ENCODE measurements at places on chromosomes 3 and 15. TPM values are rescaled to one million over a fixed set of nuclear protein-coding genes. Genes with fewer than 3 reads are reported as not detected.

Gene RLBP1
- not detected for total RNA-seq

Gene ATP13A5
- not detected for total RNA-seq

Gene MCF2L2
- total RNA-seq: not detected

Gene STRA6
- total RNA-seq: 1.4 TPM

Gene FANCD2OS
- total RNA-seq: not detected

Gene CCDC54
- total RNA-seq: not detected

Gene GRAMD1C
- total RNA-seq: 2.5 TPM

Gene GRK7
- not detected for total RNA-seq

Gene EPHB1
- total RNA-seq: not detected

Gene PLA2G4F
- total RNA-seq: not detected

Gene KLHL24
- 13.4 TPM for total RNA-seq

Gene PRSS50
- not detected for total RNA-seq

Gene GCNT3
- total RNA-seq: not detected

Gene KNG1
- total RNA-seq: not detected

Gene NR1I2
- not detected for total RNA-seq

Gene CYP8B1
- not detected for total RNA-seq

Gene TTLL13
- 0.07 TPM for total RNA-seq

Gene A4GNT
- not detected for total RNA-seq

Gene FEZF2
- not detected for total RNA-seq

Gene DNAH12
- total RNA-seq: not detected

Gene NUP210
- 14.6 TPM for total RNA-seq

Gene KLHL40
- not detected for total RNA-seq

Gene RETNLB
- total RNA-seq: not detected

Gene COLQ
- total RNA-seq: not detected

Gene TRH
- total RNA-seq: not detected

Gene AP4E1
- 15.1 TPM for total RNA-seq

Gene ZNF197
- 4.5 TPM for total RNA-seq

Gene CHRM5
- total RNA-seq: not detected

Gene TTC21A
- total RNA-seq: 0.40 TPM

Gene C3orf33
- 5.1 TPM for total RNA-seq

Gene GPR149
- not detected for total RNA-seq

Gene TGM5
- not detected for total RNA-seq

Gene EXD1
- total RNA-seq: not detected

Gene STOML1
- 45.3 TPM for total RNA-seq

Gene CISH
- total RNA-seq: not detected

Gene RYR3
- not detected for total RNA-seq

Gene OCA2
- total RNA-seq: not detected

Gene FAM3D
- not detected for total RNA-seq

Gene GALNT15
- not detected for total RNA-seq

Gene GABRR3
- not detected for total RNA-seq

Gene NAALADL2
- 1.8 TPM for total RNA-seq

Gene SPATA12
- not detected for total RNA-seq

Gene C15orf61
- 11.6 TPM for total RNA-seq

Gene SLC22A13
- not detected for total RNA-seq

Gene USP50
- total RNA-seq: not detected

Gene WNT5A
- 21.7 TPM for total RNA-seq

Gene DUOX2
- not detected for total RNA-seq

Gene SLC22A14
- not detected for total RNA-seq

Gene EOMES
- not detected for total RNA-seq

Gene C3orf85
- not detected for total RNA-seq

Gene ITIH3
- not detected for total RNA-seq

Gene ARGFX
- total RNA-seq: not detected

Gene DLL4
- not detected for total RNA-seq

Gene PLD1
- total RNA-seq: 2.8 TPM

Gene LRRN1
- not detected for total RNA-seq

Gene SMC4
- 97.7 TPM for total RNA-seq

Gene MDFIC2
- total RNA-seq: not detected

All from MG63 (cell line).